Activated naive CD4-positive, alpha-beta T cell treated with Interleukin-2 at 50 U/mL for 16 hours (primary cell): ENCODE measurements at places on chromosomes 12 and 14.

DNA sequence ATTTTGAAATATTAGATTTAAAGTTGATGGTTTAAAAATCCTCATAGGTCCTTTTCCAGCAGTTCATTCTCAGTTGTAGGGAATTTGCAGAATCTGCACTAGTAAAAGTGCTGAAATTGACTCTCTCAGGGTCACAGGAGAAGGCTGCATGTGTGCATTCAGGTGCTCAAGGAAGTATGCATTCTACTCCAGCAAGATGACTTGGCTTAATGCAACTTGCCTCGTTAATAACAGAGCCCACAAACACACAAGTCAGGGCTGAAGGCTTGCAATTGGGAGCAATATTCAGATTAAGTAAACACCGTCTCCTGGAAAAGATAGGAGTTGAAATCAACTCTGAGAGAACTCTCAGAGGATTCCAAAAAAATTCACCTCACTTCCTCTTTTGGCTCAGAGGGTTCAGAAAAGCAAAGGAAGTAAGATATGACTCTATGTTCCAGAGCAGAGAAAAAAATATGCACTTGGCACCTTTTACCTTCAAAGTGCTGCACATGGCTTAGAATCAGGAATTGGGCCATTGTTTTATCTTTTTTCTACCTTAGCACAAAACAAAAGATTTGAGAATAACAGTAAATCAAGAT is 406.3 kb upstream of the DCN start:
- DNase-seq = no peak

DNA sequence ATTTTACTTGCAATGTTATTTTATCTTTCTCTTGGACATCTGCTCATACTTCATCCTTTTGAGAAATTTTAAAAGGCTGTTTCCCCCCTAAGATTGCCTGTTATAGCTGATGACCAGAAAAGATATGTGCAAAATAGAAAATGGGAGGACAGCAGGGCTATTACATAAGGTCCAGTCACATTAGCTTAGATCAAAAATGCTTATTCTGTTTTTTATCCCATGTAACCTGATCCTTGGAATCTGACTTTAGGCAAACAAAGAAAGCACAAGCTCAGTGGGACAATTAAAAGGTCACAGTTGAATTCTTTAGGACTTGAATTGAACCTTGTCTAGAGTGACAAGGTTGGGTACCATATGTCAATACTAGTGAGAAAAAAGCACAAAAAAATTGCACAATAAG is 65.1 kb upstream of the TRHDE start:
- no peak for DNase-seq

GRCh38 chr12:14290951-14291350 is 74.5 kb upstream of the ATF7IP start:
- DNase-seq = no peak

DNA sequence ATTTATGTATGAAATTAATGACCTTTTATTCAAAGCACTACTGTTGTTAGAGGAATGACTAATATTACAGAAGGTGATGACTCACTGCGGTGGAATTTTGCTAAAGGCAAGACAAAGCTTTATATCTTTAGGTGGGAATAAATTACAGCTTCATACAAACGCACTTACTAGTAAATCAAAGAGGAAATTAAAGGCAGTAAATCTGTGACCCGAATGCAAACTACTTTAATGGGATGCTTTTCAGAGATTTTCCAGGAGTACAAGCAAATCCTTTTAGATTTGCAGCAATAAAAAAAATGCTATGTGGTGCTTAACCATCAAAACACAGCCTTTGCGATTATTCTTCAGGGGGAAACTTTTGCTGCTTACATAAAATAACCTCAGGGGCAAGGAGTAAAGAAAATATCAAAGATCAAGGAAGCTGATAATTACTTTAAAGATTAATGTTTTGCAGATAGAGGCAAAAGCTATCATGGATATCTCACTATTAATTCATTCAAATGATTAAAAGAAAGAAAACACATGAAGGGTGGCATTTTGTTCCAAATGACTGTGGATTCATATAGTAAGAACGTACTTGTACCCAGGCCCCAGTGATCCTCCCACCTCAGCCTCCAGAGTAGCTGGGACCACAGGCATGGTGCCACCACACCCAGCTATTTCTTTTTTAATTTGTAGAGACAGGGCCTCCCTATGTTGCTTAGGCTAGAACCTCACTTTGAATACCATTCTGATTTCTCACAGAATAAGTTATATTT is 98.9 kb downstream of the DENND5B start:
- DNase-seq = no peak

GRCh38 chr12:114588061-114588460 is 95.9 kb downstream of the TBX3 start:
- DNase-seq = no peak

DNA sequence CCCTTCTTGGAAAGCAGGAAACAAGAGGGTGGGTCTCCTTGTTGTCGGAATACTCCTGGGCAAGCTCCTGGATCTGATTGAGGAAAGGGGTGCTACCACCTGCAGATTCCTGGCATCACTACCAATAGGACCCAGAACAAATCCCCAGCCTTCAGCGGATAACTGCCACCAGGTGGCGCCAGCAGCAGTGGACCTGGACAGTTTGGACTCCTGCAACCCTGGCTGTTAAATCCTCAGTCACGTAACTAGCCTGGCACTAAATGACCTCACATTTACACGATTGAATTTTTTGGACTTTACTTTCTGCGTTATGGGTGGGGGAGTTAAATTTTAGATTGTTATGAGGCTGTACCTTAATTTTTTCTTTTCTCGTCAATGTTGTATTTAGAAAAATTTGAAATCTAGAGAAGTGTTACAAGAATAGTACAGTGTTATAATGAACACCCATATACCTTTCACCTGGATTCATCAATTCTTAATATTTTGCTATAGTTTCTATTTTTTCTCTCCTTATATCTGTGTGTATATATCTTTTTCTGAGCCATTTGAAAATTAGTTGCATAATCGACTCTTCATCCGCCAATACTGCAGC is 95.6 kb downstream of the GAS2L3 start:
- peak; percentile 30 for DNase-seq

DNA sequence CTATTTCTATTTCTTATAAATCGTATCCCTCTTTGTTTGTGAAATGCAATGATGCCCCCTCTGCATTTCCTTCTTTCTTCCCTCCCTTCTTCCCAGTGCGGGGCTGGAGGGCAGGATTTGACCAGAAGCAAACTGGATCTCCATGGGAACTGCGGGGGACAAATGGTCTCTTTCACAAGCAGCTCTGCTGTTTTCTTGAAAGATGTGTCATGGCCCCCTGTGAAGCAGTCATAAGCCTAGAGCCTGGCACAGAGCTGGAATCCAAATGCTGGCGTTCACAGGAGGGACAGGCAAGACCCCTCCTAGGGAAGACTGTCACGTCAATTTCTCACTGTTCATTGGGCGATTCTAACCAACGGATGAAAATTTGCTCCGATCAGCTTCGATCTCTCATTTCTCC is 203.5 kb upstream of the NOS1 start:
- DNase-seq = no peak

- no peak for DNase-seq
These were observed 236.3 kb upstream of the NAV3 start for GRCh38 chr12:77594366-77594765.

DNA sequence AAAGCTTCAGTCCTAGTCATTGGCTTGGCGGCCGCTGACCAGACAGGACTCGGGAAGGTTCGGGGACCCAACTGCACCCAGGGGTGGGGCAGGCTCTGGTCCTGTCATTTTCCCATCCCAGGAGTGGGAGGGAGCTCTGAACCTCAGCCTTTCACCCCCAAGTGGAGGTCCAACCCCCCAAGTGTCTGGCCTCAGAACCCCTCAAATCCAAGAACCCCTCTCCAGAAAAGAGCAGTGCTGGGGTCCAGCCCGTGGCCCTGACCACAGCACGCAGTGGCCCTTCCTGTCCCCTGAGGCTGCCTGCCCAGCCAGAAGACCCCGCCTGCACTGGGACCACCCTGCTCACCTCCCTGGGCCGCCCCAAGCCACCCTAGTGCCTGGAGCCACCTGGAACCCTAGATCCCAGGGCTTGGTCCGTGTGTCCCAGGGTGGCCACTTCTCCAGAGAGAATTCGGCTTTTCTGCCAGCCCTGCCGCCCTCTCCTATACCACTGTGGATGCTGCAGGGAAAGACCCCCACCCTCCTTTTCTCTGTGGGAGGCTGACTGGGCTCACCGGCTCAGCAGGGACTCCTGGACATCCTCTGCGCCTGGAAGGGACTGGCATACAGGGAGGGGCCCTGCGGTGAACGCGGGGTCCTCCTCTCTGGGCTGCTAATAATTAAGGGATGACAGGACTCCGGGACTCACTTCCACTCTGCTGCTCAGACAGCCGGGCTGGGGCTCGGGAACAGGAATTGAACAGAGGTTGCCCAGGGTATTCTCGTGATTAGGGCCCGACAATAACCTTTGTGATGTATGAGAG is 326.9 kb upstream of the SFSWAP start:
- no peak for DNase-seq

DNA sequence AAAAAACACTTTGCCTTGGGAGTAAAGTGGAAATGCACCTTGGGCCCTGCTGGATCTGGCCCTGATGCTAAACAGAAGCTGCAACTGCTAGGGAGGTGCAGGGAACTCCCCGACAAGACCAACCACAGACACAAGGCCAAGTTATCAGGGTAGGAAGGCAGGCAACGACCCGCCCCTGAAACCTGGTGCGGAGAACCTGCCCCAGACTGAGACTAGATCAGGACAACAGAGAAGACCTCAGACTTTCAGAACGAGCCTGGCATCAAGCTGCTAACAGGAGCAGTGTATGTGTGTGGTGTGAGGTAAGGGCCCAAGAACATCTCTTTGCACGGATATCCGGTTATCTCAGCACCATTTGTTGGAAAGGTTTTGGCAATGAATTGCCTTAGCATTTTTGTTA is 233.7 kb upstream of the RTL1 start:
- DNase-seq = no peak

GRCh38 chr12:50986966-50987737 is 34.8 kb downstream of the HIGD1C start:
- no peak for DNase-seq

DNA sequence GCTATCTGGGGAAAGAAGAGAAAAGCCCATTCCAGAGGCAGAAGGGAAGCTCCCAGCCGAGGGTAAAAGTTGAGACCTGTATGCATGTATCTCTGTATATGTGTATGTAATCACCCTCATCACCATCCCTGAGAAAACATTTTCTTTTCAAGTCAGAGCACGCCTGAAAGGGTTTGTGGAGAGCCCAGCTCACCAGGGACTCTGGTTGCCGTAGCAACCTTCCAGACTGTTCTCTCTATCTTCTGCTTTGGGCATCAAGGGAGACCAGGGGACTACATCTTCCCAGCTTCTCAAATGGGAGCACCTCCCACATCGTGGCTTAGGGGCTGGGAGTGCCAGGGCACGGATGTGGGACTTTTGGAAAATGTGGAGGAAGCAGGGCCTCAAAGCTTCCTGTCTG is 93.5 kb downstream of the GALNT8 start:
- DNase-seq = no peak

DNA sequence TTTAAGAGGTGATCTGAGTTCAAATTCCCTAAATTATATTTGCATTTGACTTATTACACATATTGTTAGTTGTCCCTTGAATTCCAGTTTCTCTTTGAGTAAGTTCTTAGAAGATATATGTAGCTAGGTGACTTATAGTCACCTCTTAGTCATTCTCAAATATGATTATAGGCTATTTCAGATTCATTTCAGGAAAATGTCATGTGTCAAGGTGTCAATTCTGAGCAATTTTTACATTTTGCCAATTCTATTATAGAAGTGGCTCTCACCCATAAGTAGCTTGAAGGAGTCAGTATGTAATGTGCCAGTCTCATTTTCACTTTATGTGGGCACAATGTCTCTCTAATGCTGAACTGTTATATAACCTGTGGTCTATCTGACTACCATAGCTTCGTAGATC is 623.4 kb downstream of the DIO2 start:
- no peak for DNase-seq

DNA sequence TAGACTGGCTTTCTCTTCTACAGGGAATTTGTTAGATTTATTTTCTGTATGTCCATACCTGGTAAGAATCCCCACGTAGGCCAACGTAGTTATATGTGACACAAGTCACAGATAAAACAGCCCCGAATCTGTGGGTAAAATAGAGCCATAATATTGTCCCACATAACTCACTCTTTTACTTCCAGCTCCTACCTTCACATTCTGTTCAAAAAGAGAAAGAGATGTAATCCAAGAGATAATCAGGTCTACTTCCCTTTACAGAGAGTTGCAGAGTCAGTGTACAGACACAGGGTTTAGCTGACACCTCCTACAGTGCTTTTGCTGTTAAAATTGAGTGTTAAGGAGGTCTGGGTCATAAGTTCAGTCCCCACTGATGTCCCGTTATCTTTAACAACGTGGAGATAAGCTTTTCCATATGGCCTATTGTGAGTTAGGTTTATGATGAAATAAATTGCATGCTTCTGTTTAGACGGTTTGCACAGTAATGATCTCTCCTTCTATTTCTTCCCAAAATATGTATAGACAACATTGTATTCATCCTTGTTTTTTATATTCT is 446.5 kb downstream of the ADAMTS20 start:
- DNase-seq = no peak

- DNase-seq = no peak
These were observed 37.4 kb upstream of the HIGD1C start for GRCh38 chr12:50914872-50915484.

DNA sequence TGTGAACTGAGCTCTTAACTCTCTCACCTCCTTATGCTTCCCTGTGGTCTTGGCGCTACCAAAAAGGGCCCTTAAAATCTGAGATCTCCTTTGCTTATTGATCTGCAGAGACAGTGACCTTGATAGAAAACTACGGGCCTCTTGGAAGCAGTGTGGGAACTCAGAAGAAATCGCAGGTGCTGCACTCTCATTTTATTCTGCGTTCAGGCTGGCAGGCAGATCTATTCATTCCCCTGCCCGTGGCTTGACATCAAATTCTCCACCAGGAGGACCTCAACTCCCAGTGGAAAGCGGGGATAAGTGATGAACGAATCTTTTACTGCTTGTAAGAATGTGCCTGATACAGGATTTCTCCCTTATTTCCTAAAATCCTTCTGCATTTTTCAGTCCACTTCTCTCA is 143.2 kb upstream of the SEL1L start:
- no peak for DNase-seq

GRCh38 chr14:96626121-96626768 is 124.1 kb downstream of the PAPOLA start:
- DNase-seq = no peak

DNA sequence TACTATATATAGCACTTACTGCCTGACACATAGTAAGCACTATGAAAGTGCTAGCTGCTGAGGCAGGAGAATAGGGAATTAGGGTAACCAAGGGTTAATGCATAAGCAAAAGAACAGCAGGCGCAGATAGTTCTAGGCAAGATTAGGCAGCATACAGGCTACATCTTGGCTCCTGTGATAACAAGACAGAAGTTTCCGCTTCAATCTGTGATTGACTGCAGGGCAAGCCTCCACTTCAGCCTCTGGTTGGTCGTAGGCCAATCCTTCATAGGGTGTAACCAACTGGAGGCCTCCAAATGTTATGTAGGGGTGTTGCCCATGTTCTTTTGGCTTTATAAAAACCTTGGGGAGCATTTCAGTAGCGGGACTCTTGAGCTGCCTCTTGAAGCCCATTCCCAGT is 46.9 kb downstream of the KLHL28 start:
- no peak for DNase-seq

DNA sequence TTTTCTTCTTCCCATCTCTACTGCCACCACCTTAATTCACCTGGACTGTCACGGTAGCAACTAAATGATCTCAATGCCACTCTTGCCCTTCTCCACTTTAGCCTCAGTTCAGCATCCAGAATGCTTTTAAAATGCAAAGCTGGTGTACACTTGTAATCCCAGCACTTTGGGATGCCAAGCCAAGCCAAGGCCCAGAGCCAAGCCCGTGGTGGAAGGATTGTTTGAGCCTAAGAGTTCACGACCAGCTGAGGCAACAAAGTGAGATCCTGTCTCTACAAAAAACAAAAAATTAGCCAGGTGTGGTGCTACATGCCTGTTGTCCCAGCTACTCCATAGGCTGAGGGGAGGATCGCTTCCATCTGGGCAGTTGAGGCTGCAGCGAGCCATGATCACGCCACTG is 5.9 kb downstream of the CIPC start:
- DNase-seq = no peak
